A549 (cell line): ENCODE measurements at places on chromosomes 2 and 18.

- no peak for DNase-seq
Measured at GRCh38 chr18:68439642-68440041, 275.3 kb downstream of the TMX3 start.

- peak; percentile 62 for DNase-seq
Measured at GRCh38 chr18:9631814-9632496, 17.6 kb upstream of the PPP4R1 start.

- no peak for DNase-seq
Measured at GRCh38 chr2:58158481-58158880, 82.6 kb downstream of the FANCL start.

DNA sequence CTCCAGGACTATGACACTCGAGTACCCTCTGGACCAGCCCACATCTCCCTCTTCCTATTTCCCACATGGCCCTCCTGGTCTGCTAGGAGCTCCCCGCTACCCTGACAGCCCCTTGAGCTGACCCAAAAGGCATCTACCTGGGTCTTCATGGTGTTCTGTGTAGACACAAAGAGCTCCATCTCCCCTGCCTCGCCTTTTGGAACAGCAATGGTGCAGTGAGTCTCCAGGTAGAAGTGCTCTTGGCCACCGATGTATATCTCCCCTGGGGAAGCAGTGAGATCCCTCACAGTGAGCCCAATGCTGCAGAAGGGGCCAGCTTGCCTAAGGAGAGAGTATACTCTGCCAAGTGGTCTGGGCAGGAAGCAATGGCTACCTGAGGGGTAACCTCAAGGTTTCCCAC, 47.8 kb downstream of the XDH start:
- DNase-seq: no peak

- DNase-seq: no peak
Measured at GRCh38 chr2:134243244-134243643, 10.6 kb upstream of the MGAT5 start.

- DNase-seq: peak; percentile 78
Measured at GRCh38 chr2:20635675-20636584, 15.0 kb downstream of the HS1BP3 start.
